ENCODE measurements at places on chromosomes 4 and X.
A peak's percentile ranks its signal among the peaks of the same experiment; 100 is the strongest.

- DNase-seq: peak; percentile 56
Observed at GRCh38 chr4:139301821-139302611, at the start of gene NDUFC1. NDUFC1 (minus strand) TSS chr4:139302477; CDS start chr4:139295798, 6,679 bp downstream.

GRCh38 chrX:155001873-155002272 is 20.6 kb downstream of the F8 start:
- no peak for DNase-seq

DNA sequence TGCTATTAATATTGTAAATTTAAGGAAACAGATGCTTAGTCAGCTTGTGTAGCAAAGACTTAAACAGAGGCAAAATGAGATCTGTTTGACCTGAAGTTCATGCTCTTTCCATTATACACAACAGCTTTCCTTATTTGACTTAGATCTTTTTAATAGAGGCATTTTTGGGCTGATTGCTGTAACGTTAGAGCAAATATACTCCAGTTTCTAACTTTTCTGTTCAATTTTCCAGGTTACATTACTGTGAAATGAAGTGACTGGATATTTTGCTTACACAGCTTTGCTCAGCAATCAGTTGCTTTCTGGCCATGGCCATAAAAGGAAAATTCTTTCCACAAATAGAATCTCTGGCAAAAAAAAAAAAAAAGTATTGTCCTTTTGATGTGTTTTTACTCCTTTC is 146.2 kb downstream of the PCDH7 start:
- DNase-seq: no peak

GRCh38 chr4:112472318-112472717 is 43.7 kb downstream of the NEUROG2 start:
- no peak for DNase-seq

DNA sequence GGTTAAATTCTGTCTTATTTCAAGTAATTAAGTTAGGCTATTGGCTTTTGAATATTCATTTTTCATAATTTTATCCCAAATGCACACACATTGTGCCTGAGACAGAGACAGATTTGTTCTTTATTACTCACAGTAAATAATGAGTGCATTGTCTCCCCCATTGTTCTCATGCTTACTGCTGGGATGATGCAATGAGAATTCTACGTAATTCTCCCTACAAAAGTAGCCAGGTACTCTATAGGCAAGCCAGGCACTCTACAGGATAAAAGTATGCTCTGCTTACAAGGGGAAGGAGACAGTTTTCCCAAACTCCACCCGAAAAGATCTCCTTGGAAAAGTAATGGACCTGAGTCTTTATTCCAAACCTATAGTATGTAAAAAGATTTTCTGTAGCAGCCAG is 1890.7 kb upstream of the PCDH10 start:
- DNase-seq: peak; percentile 2

DNA sequence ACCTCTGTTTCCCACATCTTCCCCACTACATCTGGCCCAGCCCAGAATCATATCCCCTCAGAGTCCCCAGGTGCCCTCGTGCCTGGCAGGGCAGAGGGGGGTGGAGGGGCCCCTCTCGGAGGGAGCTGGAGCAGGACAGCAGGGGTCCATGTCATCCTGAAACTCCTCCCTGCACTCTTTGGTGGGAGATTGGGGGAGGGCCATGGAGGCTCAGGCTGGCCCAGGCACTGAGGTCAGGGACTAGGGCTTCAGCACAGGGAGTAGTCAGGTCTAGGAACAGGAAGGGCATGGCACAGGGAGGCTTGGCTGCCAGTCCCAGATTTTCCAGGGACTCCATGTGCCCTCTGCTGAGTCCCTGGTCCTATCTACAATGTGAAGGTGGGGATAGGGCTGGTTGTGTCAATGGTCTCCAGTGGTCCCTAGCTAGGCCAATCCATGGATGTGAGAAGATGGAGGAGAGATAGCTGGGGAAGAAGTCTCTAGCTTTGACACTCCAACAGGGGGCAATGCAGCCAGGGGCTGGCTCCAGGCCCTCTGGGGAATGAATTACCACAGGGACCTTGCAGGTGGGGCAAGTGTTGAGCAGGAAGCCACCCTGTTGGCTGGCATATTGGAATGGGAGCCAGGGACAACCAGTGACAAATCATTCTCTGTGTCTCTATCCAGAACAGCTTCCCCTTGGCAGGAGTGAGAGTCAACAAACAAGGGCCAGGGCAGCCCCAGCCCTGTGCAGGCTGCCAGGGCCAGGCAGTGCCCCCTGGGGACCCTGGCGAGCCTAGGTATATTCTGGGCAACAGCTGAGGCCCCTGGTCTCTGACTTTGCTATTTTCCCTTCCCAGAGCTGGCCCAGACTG is 154.4 kb downstream of the EFNB1 start:
- no peak for DNase-seq

- peak; percentile 41 for DNase-seq
Observed at GRCh38 chr4:25977397-25978170, 63.6 kb downstream of the SMIM20 start.

DNA sequence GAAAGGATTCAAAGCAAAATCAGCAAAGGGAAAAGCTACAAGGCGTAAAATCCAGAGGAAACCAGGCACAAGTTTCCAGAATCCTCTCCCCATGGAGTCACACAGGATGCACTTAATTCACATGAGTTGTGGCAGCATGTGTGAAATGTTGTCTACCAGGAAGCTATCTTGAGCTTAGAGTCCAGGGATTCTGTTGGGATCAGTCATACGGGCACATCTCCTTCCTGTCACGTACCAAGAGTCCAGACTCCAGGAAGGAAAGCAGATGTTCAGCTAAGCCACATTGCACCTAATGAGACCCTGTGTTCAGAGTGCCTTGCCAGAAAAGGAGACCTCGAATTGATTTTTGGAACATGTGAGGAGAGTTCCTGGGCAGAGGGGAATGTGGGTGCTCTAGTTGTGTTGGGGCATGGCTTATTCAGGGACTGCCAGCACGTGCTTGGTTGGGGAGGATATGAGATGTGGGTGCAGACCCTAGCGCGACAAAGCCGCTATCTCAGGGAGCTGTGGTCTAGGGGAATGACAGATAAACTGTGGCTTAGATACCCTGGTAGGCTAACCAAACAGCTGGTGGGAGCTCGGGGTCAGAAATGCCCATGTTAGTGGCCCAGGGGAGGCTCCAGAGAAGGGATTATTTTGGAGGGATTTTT is 70.0 kb downstream of the EVC start:
- DNase-seq: no peak

DNA sequence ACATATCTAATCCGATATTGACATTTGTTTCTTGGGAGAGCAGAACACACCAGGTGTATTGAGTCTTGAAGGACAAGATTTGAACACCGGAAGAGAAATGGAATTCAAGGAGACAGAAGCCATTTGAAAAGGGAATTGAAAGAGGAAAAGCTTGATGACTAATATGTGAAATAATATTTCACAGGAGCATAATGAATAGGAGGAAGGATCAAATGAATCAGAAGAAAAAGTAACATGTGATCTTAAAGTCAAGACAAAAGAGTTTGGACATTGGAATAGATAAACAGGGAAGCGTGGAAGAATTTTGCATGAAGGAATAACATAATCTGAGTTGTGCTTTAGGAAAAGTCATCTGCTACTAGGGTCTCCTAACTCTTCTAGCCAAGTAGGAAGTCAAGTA is 145.5 kb upstream of the PDHA2 start:
- DNase-seq: no peak

- DNase-seq: no peak
Observed at GRCh38 chr4:26197018-26197779, 123.6 kb upstream of the RBPJ start.

DNA sequence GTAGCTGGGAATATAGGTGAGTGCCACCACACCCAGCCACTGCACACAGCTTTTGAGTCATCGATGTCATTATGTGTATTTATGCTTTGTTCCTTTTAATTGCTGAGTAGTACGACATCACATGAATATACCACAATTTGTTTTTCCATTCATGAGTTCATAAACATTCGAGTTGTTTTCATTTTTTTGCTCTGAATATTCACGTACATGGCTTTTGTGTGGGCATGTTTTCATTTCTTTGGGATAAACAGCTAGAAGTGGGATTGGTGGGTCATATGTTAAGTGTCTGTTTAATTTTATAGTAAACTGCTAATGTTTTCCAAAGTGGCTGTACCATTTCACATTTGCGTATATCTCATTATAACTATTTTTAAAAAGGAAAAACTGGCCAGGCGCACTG is 45.1 kb upstream of the KDR start:
- no peak for DNase-seq

- DNase-seq: peak; percentile 87
Observed at GRCh38 chr4:75630174-75630936, at the start of gene CDKL2. CDKL2 (minus strand) TSS chr4:75630528; CDS start chr4:75625988, 4,540 bp downstream.

DNA sequence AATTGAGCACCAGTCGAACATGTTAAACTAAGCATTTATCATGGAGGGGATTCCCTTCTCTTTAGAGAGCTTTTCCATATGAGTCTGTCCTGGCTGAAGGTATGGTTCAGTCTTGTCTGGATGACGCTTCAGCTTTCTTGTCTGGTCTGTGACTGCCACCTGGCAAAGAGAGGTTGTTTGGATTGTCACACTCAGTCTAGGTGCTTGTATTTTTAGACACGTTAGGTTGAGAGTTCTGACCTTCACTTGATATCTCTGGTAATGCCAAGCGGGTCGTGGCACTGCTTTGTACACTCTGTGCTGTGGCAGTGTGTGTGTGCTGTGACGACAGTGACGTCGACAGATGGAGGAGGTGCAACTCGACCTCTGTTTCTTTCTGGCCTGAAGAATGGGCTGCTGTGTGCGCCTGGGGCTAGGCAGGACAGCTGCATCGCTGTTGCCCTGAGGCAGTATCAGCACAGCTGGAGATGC is 12.6 kb downstream of the NOCT start:
- DNase-seq: no peak

GRCh38 chr4:182649698-182650477 is 267.3 kb downstream of the DCTD start:
- DNase-seq: no peak

GRCh38 chrX:20974326-20974725 is 399.9 kb upstream of the CNKSR2 start:
- no peak for DNase-seq

- no peak for DNase-seq
Observed at GRCh38 chr4:8592366-8593263, at the start of gene CPZ. CPZ (plus strand) TSS chr4:8592765; CDS start chr4:8592834, 69 bp downstream.

- DNase-seq: no peak
Observed at GRCh38 chr4:95674521-95674981, 125.8 kb upstream of the UNC5C start.

GRCh38 chr4:6746721-6747293 is 30.8 kb downstream of the BLOC1S4 start:
- no peak for DNase-seq

DNA sequence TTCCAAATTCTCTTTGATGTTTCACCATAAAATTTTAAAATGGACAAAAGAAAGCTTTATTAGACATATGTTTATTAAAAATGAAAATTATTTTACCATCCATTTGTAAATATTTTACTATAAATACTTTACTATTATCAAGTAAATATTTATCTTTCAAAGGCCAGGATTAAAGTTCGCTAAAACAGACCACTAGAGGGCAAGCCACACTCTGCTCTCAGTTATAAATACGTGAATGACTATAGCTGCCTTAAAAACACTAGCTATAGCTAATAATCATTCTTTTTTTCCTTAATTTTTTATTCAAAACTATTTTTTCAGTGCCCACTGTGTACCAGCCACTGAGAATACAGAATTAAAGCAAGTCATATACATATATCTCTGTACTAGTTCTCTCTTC is 38.6 kb downstream of the UNC5C start:
- DNase-seq: peak; percentile 45

DNA sequence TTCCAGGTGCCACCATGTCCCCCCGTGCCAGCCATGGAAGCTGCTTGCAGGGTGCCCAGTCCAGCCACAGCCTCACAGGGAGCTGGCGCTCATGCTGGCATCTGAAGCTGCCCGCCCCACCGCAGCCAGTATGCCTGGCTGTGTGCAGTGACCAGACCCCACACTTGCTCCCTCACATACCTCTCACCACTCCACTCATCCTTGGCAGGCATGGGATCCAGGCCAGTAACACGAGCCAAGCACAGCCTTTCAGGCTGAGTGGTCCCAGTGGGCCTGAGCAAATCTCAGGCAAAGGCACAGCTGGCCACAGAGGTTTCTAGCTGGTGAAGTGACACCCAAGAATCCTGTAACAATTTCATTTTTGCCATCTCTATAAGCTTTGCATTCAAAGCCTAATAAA is 48.4 kb upstream of the SEC24B start:
- DNase-seq: no peak
